Ascending aorta (tissue), 2 donors: ENCODE measurements at places on chromosomes 6 and 20.

- no peak for DNase-seq
Measured at GRCh38 chr6:105808571-105808970, 277.6 kb upstream of the PRDM1 start.

DNA sequence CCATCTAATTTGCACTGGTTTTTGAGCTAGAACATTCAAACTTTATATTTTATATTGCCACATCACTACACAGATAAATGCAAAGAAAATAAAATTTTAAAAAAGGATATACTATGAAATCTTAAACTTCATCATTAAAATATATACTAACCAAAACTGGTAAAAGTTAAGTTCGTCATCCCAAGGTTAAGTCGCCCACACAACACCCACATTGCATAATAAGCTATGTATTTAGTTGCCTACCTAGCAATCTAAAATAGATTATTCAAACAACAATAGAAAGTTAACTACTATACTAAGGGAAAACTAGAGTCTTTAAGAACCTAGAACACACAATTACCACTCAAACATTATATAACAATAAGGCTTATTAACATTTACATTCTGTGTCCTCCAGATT is 24.5 kb downstream of the PDE10A start:
- no peak for DNase-seq

GRCh38 chr6:13425270-13425873 is 62.0 kb downstream of the GFOD1 start:
- DNase-seq: no peak

- DNase-seq: no peak
Measured at GRCh38 chr6:25564943-25565342, 87.1 kb upstream of the SCGN start.

DNA sequence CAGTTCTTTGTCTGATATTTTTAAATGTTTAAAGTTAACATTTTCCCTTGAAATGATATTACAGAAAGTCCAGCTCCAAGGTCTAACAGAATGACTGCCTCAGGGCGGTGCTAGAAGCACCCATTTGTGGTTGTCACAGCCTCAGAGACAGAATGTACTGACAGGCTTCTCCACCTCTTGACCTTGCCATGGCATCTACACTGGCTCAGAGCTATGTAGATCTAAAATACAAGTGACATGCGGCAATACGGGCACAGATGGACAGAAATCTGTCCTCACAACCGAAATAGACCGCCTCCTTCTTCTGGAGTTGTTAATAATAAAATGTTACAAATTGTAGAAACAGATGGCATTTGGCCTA is 167.2 kb upstream of the THEMIS start:
- no peak for DNase-seq

DNA sequence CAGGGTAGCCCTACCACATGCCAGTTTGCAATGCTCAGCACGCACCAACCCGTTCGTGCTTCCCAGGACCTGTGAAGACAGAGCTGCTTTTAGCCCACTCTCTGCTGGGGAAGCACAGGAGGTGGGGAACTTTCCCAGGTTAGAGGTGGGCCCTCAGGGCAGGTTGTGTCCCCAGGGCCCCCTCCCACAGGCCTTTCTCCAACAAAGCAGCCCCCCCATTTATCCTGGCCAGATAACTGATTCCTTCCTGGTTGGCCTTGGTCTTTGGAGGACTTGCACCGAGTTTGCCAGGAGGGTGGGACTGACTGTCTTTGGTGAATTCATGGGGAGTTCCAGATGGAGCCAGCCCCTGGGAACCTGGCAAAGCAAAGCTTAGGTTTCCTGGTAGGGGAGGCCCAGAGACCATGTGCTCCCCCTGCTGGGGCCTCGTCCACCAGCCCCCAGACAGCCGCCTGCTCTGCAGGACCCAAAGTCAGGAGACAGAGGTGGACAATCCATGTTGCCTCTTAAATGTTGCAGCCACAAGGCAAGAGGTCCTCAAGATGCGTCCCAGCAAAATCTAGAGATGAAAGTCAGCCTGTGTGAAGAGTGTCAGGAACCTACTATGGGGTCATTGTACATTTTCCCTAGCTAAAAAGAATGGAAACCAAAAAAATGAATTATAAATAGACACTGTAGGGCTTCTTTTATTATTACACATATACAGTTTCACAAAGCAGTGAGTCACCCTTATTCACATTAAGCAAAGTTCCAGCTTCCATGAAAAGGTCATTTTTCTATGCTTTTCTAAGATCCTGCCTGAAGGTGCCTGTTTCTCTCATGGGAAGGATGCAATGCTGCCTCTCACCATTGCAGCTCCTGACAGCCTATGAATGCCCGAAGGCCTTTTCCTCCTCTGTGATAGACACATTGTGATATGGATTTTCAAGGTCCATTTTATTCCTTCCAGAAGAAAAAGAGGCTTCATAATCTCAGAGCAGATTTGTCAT is 497.8 kb downstream of the PREX1 start:
- no peak for DNase-seq

DNA sequence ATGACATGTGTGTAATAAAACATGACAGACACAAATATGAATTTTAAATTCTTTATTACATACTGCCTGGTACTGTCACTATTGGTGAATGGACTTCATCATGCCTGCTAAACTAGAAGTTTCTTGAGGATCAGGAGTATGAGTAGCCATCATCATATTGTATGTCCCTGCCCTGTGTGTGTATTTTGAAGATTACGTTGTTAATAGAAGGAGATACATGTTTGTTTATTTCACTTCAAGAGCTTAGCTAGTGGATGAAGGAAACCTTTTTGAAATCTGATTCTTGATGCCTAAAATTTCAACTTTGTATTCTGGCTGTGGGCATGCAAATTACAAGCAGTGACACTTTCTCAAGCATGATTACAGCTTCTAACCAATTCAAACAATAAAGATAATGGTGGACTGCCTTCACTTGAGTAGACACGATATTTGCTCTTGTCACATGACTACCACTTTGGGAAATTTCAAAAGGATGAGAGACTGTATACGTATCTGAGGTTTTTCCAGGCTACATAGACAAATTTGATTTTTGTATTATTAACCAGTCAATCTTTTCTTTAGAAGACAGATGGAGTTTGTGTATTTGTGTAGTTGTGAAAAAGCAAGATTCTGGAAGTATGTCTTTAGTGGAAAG is 3.5 kb downstream of the TBPL1 start:
- no peak for DNase-seq

GRCh38 chr20:61722146-61722678 is 343.5 kb downstream of the TAF4 start:
- no peak for DNase-seq

- DNase-seq: no peak
Measured at GRCh38 chr6:119076576-119077390, 1.7 kb downstream of the FAM184A start.

DNA sequence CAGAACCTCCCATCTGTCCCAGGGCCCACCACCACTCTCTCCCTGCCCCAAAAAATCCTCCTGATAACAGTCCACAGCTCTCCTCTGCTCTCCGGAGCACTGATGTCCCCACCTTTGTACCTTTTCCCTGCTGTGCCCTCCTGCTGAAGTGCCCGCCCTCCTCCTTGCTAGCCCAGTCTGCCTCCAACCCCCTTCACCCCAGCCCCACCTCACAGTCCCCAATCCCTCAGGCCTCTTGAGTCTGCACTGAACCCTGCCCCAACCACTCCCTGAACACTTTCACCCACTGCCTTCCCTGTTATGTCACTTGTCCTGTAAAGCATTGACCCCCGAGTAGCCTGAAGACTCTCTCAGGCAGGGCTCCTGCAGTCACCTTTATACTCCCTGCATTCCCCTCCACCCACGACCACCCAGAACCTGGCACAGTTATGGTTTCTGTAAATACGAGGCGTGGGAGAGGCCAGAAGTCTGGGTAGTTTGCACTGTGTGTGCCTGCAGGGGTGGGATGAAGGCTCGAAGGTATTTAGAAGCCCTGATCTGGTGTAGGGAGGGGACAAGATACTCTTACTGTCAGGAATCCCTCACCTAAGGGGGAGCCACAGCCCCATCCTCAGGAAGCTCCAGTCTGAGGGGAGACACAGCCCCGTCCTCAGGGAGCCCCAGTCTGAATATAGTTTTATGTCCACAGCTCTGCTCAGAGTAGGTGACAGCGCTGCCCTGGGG is 5.4 kb downstream of the GLP1R start:
- no peak for DNase-seq

DNA sequence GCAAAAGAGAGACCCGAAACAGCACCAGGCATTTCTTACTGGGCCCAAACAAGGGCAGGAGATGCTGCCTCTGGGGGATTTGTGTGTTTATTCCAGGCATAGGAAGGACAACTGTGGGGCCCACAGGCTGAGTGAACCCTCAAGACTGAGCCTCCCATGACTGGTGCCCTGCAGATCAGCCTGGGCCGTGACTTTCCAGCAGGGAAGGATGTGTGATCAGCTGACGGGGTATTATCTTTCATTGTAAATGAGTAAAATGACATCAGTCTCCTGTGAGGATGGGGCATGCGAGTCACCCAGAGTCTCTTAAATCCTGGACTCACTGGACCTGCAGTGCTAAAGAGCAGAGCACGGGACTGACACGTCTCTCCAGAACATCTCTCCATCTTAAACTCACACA is 3.9 kb upstream of the TEAD3 start:
- DNase-seq: no peak

DNA sequence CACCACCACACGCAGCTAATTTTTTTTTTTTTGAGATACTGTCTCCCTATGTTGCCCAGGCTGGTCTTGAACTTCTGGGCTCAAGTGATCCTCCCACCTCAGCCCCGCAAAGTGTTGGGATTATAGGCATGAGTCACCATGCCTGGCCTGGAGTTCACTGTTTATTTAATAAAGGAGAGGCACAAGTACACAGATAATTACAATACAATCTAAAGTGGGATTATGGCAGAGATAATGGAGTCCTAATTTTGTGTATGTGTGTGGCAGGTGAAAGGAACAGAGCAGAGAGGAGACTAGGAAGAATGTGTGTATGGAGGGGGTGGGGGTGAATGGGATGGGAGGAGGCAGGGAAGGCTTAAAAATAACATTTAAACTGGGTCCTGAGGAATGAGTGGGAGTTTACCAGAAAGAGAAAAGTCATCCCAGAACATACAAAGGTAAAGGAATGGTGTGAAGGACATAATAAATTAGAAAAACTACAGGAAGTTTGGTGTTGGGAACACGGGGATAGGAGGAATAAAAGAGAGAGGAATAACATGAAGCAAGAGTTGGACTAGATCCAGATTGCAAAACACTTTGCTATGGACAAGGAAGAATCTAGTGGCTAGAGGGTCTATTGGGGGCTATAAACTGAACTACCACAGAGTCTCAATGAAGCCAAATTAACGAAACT is 4.4 kb downstream of the NCOA5 start:
- DNase-seq: no peak

DNA sequence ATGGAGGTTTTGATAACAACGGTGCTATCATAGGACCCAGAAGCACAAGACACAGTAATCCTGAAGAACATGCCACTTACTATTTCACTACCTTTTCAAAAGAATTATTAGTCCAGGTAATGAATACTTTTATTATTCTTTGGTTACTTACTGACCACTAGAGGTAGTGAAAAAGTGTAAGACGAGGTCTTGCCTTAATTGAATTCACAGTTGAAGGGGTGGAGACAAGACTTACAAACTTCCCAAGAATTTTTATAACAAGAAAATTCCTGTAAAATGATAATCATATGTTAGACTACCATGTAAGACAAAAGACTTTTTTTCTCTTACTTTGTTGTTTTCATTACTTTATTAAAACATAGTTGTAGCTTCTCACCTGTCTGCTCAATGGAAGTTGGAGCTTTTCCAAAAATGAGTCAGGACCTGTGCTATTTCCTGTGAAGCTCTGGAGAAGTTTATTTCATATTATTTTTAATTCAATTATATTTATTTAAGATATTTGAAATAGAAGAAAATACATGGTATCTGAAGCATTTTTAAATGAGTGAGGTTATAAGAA is 52.4 kb downstream of the DOP1A start:
- no peak for DNase-seq

DNA sequence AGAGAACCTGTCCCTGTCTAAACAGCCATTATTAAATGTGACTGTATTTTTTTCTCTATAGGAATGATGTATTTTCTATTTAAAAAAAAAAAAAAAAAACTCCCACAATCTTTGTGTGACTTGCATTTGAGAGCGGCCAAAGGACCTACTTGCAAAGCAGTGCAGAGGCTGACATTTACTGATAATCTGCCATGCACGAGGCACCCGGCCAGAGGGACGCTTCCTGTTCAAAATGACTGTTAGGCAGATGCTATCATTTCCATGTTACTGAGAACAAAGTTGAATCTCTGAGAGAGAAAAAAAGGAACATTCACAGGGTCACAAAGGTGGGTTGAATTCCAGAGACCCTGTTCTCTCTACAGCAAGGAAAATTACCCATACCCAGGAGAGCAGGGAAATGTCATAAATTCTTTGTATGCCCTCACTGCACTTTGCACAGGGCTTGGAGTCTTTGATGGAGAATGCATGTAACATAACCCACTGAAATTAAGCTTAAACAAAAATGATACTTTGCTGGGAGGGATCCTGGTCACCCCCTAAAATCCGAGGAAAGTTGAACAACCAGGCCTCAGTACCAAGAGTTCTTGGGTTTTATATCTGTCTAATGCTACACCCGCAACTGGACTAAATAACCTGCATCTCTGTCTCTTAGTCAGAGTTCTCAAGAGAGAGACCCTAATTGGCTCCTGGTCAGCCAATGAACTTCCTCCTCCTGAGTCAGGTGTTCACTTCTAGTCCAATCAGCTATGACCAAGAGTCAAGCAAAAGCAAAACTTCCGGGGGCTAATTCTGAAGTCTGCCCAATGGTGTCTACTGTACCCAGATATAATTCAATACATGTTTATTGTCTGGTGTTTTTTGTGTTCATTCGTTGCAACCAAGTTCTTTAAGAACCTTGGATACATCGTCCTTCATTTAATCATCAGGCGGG is 61.2 kb downstream of the GCLC start:
- DNase-seq: no peak

DNA sequence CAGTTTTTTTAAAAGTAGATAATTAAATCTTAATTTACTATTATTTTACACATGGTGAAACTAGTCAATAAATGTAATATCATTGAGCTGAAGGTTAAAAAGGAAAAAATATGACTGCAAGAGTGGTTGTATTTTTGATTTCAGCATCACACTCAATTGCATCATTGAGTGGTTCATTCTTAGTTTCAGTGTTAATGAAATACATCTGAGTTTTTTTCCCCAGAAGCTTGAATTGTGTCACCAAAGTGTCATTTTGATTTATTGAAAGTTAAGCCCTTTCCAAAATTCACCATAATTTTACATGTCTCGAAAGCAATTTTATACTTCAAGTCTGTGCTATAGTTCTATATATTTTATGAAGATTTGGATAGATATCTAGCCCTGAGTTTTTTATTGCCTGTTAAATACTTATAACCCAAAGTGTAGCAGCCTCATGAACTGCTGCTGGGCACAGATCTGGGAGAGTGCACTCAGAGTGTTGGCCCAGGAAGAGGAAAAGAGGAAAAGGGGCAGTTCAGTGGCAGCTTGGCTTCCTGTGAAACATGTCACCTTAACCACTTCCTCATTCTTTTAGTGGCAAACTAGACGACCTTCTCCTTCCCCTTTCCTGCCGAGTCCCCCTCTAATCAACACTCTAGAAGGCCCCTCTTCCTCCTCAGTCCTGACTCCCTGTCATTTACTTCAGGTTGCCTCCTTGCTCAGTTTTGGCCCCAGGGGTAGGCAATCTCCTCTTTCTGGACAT is 140.7 kb downstream of the ESR1 start:
- DNase-seq: no peak
